DND-41 (cell line): ENCODE measurements at places on chromosomes 2 and 18.

DNA sequence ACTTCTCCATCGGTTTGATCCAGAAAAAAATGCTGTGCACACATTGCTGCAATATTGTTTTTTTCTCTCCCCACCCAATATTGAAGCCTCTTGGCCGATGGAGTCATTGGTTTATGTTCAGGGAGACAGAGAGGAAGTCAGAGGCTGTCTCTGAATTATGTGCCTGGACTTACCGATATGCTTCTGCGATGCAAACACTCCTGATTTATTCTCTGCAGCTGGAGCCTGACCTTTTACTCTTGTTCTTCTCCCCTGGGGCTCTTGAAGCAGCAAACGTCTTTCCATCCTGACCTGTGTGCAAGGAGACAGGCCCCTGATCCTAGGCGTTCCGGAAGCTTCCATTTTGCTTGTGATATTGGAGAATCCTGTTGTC lies 99.6 kb downstream of the PTGR3 start:
- no peak overlapping the region for H3K4me3 ChIP-seq
- DNase-seq: no peak
- H3K36me3 ChIP-seq: no peaks in the 10 kb centered on the region
- H3K27ac ChIP-seq: no peak overlapping the region
- H3K27me3 ChIP-seq: no peaks in the 10 kb centered on the region

DNA sequence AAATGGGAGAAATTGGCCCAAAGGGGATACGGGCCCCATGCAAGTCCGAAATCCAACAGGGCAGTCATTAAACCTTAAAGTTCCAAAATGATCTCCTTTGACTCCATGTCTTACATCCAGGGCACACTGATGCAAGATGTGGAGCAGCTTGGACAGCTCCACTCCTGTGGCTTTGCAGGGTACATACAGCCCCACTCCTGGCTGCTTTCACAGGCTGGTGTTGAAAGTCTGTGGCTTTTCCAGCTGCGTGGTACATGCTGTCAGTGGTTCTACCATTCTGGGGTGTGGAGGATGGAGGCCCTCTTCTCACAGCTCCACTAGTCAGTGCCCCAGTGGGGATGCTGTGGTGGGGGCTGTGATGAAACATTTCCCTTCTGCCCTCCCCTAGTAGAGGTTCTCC lies 8.6 kb upstream of the TMX3 start:
- no peaks in the 10 kb centered on the region for H3K27me3 ChIP-seq
- DNase-seq: peak; percentile 19
- H3K4me1 ChIP-seq: peaks cover 24% of the 10 kb centered on the region
- no peak overlapping the region for H3K4me3 ChIP-seq
- H3K36me3 ChIP-seq: peaks cover 6% of the 10 kb centered on the region

- H3K4me3 ChIP-seq: no peak overlapping the region
- no peaks in the 10 kb centered on the region for H3K27me3 ChIP-seq
- H3K4me1 ChIP-seq: peaks cover 19% of the 10 kb centered on the region
- DNase-seq: peak; percentile 3
Measured at GRCh38 chr2:128440666-128441340, 122.1 kb upstream of the HS6ST1 start.

- DNase-seq: no peak
- H3K36me3 ChIP-seq: no peaks in the 10 kb centered on the region
- H3K4me1 ChIP-seq: no peaks in the 10 kb centered on the region
- no peaks in the 10 kb centered on the region for H3K27me3 ChIP-seq
- H3K4me3 ChIP-seq: no peak overlapping the region
Measured at GRCh38 chr2:207394812-207395534, 134.8 kb upstream of the CREB1 start.

DNA sequence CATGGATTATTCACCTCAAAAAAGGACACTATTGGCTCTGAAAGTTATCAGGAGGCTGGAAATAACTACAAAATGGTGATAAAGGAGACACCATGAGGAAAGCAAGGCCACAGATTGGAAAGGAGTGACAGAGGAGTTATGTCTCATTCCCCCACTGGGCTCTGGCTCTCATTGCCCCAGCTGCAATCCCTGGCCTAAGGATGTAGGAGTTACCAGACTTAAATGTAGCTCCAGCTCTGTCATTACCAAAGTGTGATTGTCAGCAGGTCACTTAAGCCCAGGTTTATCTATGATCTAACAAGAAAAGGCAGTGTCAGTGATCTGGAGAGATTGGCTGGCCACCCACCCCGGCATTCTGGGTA lies 1228.2 kb upstream of the DDX18 start:
- H3K27me3 ChIP-seq: no peaks in the 10 kb centered on the region
- H3K4me3 ChIP-seq: no peak overlapping the region
- DNase-seq: no peak

DNA sequence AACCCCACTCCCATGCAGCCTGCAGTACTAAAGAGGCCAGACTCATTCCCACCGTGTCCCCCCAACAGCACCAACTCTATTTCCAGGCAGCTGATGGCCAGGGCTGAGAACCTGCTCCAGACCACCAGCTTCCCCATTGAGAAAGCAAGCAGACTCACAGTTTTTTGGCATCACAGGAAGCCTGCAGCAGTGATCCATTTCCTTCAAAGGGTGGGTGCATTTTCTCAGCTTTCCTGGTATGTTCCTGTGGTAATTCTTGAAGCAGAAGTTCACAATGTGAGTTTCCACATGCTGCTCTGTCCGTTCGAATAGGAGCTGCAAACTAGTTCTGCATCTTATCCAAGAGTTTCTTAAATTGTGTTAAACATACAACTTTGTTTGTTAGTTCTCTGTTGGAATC lies 1249.6 kb upstream of the FAM98A start:
- H3K4me3 ChIP-seq: no peak overlapping the region
- no peaks in the 10 kb centered on the region for H3K4me1 ChIP-seq

- H3K4me1 ChIP-seq: no peaks in the 10 kb centered on the region
- DNase-seq: no peak
- H3K4me3 ChIP-seq: no peak overlapping the region
- H3K36me3 ChIP-seq: peaks cover 27% of the 10 kb centered on the region
Measured at GRCh38 chr2:55025082-55025481, 25.2 kb downstream of the RTN4 start.

GRCh38 chr18:63202828-63203227 lies 116.7 kb downstream of the BCL2 start:
- no peak overlapping the region for H3K4me3 ChIP-seq
- no peaks in the 10 kb centered on the region for H3K27me3 ChIP-seq
- H3K36me3 ChIP-seq: peaks cover 7% of the 10 kb centered on the region; the same call in 1 of the 2 replicates
- H3K27ac ChIP-seq: peak overlapping the region; percentile 86
- peaks cover 92% of the 10 kb centered on the region for H3K4me1 ChIP-seq

- no peak overlapping the region for H3K4me3 ChIP-seq
- no peak overlapping the region for H3K27ac ChIP-seq
- no peak for DNase-seq
- no peaks in the 10 kb centered on the region for H3K36me3 ChIP-seq
- no peaks in the 10 kb centered on the region for H3K27me3 ChIP-seq
Measured at GRCh38 chr2:52918551-52918950, 849.1 kb upstream of the CHAC2 start.

DNA sequence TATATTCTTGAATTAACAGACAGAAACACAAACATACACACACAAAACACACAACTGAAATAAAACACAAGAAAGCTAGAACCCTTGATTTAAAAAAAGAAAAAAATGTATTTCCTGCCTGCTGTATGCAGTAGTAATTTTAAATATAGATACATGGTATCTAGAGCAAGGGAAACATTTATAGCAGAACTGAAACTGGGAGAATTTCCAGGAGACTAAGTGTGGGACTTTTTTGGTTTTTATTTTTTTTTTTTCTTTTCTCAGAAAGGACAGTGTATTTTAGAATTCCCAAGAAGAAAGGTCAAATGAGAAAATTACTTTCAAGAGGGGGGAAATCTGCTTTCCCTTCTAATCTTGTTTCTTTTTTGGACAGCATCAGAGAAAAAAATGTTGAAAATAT lies 558.9 kb upstream of the PKDCC start:
- no peak overlapping the region for H3K27ac ChIP-seq
- no peak for DNase-seq
- no peak overlapping the region for H3K4me3 ChIP-seq
- H3K4me1 ChIP-seq: no peaks in the 10 kb centered on the region
- no peaks in the 10 kb centered on the region for H3K36me3 ChIP-seq
- H3K27me3 ChIP-seq: no peaks in the 10 kb centered on the region

- no peak overlapping the region for H3K27ac ChIP-seq
- H3K4me3 ChIP-seq: no peak overlapping the region
- H3K4me1 ChIP-seq: no peaks in the 10 kb centered on the region
- no peak for DNase-seq
- H3K27me3 ChIP-seq: no peaks in the 10 kb centered on the region
Measured at GRCh38 chr2:102057502-102058292, 65.9 kb downstream of the IL1R2 start.

- no peaks in the 10 kb centered on the region for H3K4me1 ChIP-seq
- H3K27me3 ChIP-seq: no peaks in the 10 kb centered on the region
- H3K36me3 ChIP-seq: no peaks in the 10 kb centered on the region
- H3K27ac ChIP-seq: no peak overlapping the region
Measured at GRCh38 chr2:157838442-157839161, 37.5 kb downstream of the ACVR1 start.

GRCh38 chr2:221601376-221601775 lies 29.3 kb upstream of the EPHA4 start:
- H3K27me3 ChIP-seq: no peaks in the 10 kb centered on the region
- no peaks in the 10 kb centered on the region for H3K36me3 ChIP-seq
- H3K4me1 ChIP-seq: no peaks in the 10 kb centered on the region
- H3K4me3 ChIP-seq: no peak overlapping the region
- DNase-seq: no peak
- no peak overlapping the region for H3K27ac ChIP-seq

DNA sequence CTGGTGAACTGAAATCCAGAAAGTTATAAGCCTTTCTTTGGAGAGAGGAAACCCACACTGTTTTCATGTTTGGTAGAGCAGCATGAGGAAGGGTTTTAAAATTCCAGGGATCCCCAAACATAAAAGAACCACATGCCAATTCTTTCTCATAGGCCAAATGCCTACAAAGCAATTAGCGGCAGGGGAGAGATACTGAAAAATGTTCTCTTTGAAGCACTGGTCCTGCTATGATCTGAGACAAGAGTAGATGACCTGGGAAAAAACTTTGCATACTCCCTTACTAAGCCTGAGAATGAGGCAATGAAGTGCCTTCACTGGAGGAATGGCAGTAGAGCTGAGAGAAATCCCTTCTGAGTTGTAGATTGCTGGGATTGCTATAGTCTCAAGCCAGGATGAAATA lies 1261.7 kb downstream of the DSC3 start:
- H3K27me3 ChIP-seq: no peaks in the 10 kb centered on the region
- no peak overlapping the region for H3K4me3 ChIP-seq
- H3K27ac ChIP-seq: no peak overlapping the region
- H3K36me3 ChIP-seq: no peaks in the 10 kb centered on the region
- no peaks in the 10 kb centered on the region for H3K4me1 ChIP-seq

DNA sequence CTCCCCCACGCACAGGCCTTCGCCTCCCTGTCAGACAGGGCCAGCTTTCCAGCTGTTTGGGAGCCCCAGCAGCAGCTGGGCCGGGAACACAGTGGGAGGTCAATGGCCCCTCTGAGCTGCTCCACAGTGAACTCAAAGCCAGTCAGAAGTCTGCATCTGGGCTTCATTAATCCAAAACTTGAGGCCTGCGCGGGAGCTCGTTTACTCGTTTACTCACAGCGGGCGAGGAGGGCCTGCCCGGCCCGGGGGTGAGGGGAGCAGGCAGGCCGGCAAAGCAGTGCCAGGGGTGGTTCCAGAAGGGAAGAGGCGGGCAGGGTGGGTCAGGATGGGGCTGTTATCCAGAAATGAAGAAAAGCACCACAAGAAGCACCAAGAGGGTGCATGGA lies 36.8 kb upstream of the SEMA4C start:
- H3K4me1 ChIP-seq: no peaks in the 10 kb centered on the region
- H3K4me3 ChIP-seq: no peak overlapping the region
- H3K36me3 ChIP-seq: no peaks in the 10 kb centered on the region
- no peaks in the 10 kb centered on the region for H3K27me3 ChIP-seq
- no peak for DNase-seq
- H3K27ac ChIP-seq: no peak overlapping the region

- peaks cover 8% of the 10 kb centered on the region for H3K27me3 ChIP-seq
- DNase-seq: no peak
- H3K36me3 ChIP-seq: no peaks in the 10 kb centered on the region
- H3K27ac ChIP-seq: no peak overlapping the region
- no peaks in the 10 kb centered on the region for H3K4me1 ChIP-seq
Measured at GRCh38 chr18:76572518-76573247, 77.6 kb upstream of the ZNF516 start.

DNA sequence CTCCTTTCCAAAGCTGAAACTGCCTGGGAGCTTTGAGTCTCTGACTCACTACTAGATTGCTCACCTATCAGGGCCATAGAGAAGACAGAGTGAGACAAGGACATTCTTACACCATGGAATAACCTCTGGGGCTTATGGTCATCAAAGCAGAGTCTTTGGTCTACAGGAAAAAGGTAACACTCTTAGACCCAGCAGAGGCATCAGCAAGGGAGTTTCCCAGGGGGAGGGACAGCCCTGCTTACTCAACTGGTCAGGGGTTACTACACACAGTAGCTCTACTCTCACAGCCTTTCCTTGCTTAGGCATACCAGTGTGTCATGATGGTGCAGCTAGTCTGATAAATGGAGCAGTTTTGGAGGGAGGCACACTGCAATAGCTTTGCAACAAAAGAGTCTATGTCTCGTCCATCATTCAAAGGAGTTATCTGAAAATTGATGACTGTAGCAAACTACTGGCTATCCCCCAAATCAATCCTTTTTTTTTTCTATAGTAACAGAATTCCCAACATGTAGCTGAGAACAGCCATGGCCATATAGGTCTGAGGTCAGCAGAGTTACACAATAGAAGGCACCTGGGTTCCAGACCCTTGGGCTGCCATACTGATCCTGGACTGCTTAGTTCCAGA lies 22.4 kb upstream of the CD28 start:
- no peak for DNase-seq
- H3K27ac ChIP-seq: no peak overlapping the region
- H3K4me1 ChIP-seq: no peaks in the 10 kb centered on the region

- H3K27ac ChIP-seq: no peak overlapping the region
- H3K27me3 ChIP-seq: peaks cover 3% of the 10 kb centered on the region
- H3K4me3 ChIP-seq: no peak overlapping the region
- H3K36me3 ChIP-seq: no peaks in the 10 kb centered on the region
Measured at GRCh38 chr2:219672406-219672805, 45.0 kb downstream of the SLC4A3 start.

DNA sequence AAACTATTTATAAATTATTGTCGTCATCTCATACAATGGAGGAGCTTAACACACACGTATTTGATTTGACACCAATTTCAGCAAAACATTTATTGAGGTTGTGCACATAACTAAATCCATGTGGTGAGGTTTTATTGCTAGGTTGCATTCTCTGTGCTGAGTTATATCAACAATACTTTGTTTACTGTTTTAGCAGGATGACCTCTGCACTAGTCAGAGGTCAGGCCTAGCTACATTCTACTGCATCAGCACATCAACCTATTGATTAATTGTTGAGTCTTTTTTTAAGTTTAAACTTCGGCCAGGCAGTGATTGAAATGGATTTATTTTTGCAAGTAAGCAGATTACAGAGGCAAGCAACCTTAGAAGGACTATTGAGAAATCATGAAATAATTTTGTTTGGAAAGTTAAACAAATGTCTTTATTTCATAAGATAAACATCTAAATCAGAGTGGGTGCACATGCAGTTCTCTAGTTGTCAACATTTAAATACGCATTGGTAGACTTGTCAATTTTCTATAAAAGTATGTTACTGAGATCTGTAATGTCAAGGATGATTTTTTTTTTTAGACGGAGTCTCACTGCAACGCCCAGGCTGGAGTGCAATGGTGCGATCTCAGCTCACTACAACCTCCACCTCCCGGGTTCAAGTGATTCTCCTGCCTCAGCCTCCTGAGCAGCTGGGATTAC lies 75.2 kb upstream of the CD28 start:
- H3K27ac ChIP-seq: no peak overlapping the region
- H3K36me3 ChIP-seq: no peaks in the 10 kb centered on the region
- no peak overlapping the region for H3K4me3 ChIP-seq
- peaks cover 1% of the 10 kb centered on the region; the same call in 1 of the 2 replicates for H3K4me1 ChIP-seq
- no peaks in the 10 kb centered on the region for H3K27me3 ChIP-seq

GRCh38 chr2:150689590-150689989 lies 202.1 kb upstream of the RND3 start:
- H3K4me3 ChIP-seq: no peak overlapping the region
- H3K27ac ChIP-seq: peak overlapping the region; percentile 34; the same call in 1 of the 2 replicates
- no peaks in the 10 kb centered on the region for H3K36me3 ChIP-seq
- H3K4me1 ChIP-seq: peaks cover 10% of the 10 kb centered on the region
